Activated CD8-positive, alpha-beta memory T cell treated with anti-CD3 and anti-CD28 coated beads for 4 hours (primary cell): ENCODE measurements at places on chromosomes 2 and 18.

DNA sequence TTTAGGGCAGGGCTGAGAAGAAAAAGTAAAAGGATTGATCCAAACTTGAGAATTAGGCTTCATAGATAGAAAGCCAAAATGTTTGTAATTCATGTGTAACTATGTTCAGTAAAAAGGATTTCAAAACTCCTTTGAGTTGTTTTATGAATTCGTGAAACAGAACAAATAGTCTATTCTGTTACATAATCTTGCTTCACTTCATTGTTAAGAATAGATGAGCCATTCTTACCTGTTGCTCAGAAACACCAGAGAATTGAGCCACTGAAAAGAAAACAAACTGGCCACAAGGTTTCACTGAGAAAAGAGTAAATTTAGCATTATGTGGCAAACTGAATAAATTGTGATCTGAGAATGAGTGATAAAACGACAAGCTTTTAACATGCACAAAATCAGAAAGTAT, 4.5 kb upstream of the ITPRID2 start:
- DNase-seq = no peak

DNA sequence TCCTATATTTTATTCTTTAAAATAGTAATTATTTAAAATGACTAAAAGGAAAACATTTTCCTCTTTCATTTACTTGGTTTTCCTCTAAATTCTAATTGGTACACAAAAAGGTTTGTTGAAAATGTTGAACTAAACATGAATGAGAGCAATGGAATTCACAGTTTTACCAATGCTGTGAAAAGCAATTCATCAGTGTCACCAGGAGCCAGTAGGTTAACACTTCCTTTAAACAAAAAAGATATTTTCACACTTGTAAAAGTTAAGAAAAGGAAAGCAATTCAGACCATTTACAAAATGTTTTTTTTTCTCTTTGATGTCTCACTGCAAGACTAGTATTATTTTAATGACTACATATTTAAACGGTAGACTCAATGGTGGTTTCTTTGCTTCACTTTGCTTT, 341.6 kb downstream of the RIT2 start:
- DNase-seq = no peak

- DNase-seq = no peak
Observed at GRCh38 chr2:146853741-146854444, 990.9 kb upstream of the ACVR2A start.

DNA sequence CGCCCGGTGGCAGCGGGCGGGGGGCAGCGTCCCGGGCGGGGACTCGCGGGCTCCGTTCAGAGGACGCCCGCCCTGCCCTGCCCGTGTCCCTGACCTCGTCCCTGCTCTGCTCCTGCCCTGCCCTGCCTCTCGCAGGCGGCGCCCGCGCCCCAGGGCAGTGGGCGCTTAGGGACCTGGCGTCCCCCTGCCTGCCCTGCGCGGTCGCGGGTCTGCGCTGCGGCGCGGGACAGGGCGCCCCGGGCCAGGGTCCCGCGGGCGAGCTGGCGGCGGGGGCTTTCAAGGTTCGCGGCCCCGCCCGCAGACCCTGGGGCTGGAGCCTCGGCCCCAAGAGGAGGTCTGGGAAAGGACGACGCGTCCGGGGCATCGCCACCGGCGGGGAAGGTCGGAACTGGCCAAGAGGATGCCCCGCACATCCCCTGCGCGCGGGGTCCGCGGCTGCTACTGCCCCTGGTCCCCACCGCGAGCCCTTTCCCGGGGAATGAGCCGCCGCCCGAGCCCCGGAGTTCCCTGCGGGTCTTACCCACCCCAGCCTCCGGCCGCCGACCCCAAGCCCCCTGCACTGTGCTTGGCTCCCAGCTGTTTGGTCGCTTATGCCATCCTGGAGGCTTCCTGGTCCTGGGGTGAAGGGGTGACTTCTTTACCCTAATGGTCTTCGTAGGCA, 679 bp downstream of the RNF144A start:
- no peak for DNase-seq

- no peak for DNase-seq
Observed at GRCh38 chr2:67717692-67718091, 320.6 kb downstream of the ETAA1 start.

DNA sequence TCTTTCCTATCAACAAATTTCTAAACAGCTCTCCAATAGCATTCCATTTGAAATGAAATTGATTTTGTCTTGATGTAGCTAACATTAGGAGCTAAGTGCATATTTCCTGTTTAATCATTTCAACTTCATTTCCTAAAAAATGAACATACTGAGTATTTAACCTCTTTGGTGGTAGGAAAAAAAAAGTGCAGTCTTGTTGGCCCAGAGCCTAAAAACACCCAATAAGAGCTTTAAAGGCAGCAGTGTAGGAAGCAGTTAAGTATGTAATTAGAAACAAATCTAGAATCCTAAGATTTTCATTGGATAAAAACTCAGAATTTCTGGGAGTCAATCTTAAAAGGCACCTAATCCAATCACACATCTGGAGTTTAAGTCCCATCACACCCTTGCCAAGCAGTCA, 71.0 kb upstream of the RBMS1 start:
- no peak for DNase-seq

- no peak for DNase-seq
Observed at GRCh38 chr2:101827246-101827645, 129.7 kb downstream of the MAP4K4 start.

DNA sequence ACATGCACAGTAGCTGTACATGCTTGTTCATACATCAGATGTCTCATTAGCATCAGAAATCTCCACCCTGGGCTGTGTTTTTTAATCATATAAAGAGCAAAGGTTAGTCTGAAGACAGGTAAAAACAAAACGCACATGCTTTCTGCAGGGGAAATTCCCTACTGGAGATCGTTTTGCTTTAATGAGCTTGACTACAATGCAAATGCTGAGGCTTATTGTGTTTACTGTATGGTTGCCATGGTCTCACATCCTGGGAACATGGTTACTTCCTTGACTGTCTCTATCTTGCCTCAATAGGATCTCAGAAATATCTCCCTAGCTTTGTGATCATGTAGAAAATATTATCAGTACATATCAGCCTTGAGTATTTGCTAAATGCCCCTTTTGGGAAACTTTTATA, 336.5 kb upstream of the TFPI start:
- no peak for DNase-seq

DNA sequence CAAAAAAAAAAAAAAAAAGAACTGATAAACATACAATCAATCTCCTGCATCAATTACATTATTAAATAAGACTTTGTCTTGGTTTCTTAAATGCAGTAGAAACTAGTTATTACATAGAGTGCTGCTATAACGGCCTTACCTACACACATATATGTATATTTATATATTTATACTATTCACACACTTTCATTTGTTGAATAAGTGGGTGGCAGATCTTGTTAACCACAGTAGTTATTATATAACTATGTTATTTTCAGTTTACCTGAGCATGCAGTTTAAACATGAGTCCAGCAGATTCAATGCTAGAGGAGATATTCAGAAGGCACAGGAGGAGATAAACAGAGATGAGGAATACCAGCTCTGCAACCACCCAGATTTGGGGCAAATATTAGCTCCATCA, 81.5 kb upstream of the CD226 start:
- DNase-seq = no peak

GRCh38 chr2:172988728-172989127, 86.9 kb upstream of the MAP3K20 start:
- DNase-seq = no peak

GRCh38 chr2:30181176-30181575, 34.4 kb downstream of the YPEL5 start:
- DNase-seq = no peak

- no peak for DNase-seq
Observed at GRCh38 chr2:54388076-54388475, 68.1 kb upstream of the SPTBN1 start.
